ENCODE measurements at places on chromosomes 6 and 20.

- no peak for DNase-seq
These were observed 86.1 kb upstream of the EZR start for GRCh38 chr6:158905277-158905676.

GRCh38 chr20:54323227-54323734 is 115.4 kb downstream of the PFDN4 start:
- DNase-seq = no peak

DNA sequence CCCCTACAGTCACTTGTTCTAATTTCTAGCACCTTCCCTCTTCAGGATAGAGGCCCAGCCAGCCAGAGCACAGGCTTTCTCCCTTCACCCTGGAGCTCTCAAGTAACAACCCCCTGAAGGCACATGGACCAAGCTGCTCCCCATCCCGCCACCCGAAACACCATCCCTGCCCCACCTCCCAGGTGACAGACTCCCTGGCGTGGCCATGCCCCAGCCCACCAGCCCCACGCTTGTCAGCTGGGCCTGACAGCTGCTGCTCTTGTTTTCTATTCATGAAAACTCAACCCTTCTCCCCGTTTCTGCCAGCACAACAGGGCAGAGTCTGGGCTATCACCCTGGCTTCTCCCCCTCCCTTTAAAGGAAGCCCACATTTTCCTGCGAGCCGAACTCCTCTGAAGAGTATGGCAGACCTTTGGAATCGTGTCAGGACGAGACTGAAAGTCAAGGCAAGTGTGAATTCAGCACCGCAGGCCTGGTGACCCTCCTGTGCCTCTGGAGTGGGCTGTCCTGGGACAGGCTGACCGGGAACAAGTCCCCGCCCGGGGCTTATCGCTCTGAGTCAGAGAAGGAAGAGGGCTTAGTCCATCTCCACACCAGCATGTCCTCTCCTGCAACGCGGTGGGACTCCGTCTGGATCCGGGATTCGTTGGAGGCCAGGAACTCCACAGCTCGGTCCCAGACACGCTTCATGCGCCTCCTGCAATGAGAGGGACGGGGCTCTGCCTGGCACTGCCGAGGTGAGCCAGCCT is 16.7 kb downstream of the LEMD2 start:
- no peak for DNase-seq

- no peak for DNase-seq
These were observed 33.8 kb downstream of the STX7 start for GRCh38 chr6:132479131-132479530.

DNA sequence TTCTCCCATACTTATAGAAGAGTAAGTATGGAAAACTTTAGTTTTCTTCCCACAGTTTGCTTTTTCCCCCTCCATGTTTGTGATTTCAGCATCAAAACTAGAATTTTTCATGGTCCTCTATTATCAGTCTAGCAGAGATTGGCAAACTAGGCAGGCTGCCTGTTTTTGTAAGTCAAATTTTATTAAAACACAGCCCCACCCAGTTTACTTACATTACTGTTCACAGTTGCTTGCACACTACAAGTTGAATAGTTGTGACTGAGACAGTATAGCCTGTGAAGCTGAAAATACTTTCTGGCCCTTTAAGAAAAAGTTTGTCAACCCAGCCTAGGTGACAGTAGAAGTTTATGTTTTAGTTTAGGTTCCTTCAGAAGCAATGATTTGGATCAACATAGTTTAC is 19.5 kb downstream of the MCM8 start:
- no peak for DNase-seq

GRCh38 chr6:122035173-122035572 is 364.3 kb upstream of the HSF2 start:
- no peak for DNase-seq

DNA sequence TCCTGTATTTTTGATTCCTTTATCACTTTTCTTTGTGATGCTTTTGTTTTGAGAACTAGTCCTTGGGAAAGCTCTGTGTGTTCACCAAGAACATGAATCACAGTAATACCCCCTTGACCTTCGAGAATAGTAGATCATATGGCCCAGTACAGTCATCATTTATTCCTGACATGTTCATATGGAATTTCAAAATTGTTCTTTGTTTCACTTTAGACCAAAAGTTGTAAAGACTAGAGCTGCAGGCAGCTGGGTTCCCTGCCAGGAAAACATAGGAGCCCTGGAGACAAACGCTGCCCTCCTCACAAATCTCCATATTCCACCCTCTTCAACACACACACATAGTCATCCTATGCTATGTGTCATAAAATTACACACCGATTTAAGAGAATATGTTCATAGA is 621.2 kb upstream of the EYS start:
- DNase-seq = no peak

- DNase-seq = no peak
These were observed 39.4 kb upstream of the KCNK5 start for GRCh38 chr6:39268721-39269120.

- DNase-seq = no peak
These were observed 15.2 kb upstream of the SLC22A7 start for GRCh38 chr6:43282636-43283513.

DNA sequence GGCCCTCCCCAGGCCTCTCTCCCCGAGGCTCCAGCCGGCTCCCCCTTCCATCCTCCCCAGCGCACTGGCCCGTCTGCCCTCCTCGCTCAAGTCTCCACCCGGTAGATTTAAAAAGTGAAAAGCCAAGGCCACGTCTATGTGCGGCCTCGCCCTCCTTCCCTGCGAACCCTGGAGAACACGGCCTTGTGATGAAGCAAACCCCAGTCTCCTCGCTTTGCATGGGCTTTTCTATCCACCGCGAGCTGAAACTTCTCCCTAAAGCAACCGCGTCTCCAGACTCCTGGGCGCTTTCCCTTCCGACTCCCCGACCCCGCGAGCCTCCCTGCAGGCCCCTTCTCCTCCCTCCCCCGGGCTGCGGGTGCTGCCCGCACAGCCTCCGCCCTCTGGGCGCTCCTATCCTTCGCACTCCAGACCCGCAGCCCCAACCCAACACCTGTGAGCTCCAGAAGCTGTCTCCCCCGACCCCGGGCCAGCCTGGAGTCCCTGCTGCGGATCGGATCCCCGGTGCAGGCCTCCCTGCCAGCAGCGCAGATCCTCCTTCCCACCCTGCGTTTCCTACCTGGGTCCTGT is 265.2 kb upstream of the QKI start:
- DNase-seq = no peak

Measured in GM04503 (cell line).